Thyroid gland (tissue), 4 donors: ENCODE measurements at places on chromosomes 5 and 9. TPM values are rescaled to one million over a fixed set of nuclear protein-coding genes. Genes with fewer than 3 reads are reported as not detected.

GRCh38 chr5:1883120-1883924, 597 bp upstream of the IRX4 start:
- DNase-seq: no peak

GRCh38 chr9:2497666-2498400, 123.8 kb upstream of the VLDLR start:
- no peak for DNase-seq

DNA sequence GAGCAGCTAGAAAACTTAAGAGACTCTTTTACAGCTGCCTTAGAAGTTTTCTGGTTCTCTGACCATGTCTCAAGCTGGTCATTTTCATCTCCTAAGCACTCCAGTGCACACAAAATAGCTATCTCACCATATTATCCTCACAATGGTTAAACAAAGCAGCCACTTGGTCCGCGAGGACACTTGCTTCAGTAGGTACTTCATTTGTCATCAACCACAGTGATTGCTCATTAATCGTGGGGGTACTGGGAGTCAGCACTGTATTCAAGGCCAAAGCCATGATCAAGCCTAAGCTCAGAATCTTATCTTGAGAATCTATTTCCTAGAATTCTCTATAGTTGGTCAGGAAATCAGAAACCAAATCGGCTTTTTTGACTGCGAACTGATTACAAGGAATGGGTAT, 2.9 kb downstream of the ARL14EPL start:
- DNase-seq: no peak

DNA sequence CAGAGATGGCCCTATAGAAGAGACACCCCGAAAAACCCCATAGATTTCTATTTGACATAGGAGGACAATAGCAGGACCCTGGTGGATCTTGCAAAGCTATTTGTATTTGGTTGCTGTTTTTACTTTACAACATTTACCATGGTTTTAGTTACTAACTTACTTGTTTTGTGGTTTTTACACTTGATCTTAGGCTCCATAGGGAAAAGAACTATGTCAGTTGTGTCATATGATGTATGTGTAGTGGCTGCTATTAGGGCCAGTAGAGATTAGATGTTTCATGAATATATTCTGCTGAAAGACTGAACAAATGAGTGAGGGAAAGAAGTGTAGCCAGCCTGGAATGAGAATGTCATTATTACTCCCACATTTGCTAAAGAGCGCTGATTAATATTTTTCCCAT, 388.1 kb downstream of the SEMA5A start:
- no peak for DNase-seq

GRCh38 chr9:136317695-136318094, 9.6 kb upstream of the GPSM1 start:
- no peak for DNase-seq

DNA sequence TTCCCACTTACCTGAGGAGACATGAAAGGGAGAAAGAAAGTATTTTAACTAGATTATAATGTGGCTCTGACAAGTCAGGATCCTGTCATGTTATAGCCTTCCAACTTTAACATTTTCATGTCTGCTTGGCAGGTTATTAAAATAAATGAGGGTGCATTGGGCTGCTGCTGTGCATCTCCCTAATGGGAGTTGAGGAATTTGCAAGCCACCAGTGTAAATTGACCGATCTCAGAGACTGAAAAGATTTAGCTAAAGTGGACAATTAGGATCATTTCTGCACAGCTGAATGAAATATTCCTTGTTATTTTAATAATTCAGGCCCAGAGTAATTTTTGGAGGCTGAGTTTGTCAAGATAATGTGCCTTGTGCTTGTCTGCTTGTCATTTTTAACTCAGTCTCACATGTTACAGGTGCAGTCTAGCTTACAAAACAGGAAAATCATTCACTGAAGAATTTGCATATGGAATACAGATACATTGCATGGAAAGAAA, 366.3 kb upstream of the ADAMTS16 start:
- no peak for DNase-seq

DNA sequence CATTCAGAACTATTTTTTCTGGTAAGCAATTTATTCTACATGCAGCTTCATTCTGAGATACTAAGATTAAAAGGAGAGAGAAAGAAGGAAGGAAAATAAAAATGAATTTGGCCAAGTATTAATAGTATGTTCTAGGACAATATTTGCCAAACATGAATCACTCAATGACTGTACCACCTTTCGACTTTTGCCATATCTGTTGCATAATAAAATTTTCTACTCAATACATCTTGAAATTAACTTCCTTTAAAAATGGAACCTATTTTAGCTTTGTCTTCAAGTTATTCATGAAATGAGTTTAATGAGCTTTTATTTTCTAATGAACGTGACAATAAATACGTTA, 111.8 kb downstream of the MARCHF3 start:
- no peak for DNase-seq

- no peak for DNase-seq
Observed at GRCh38 chr5:172429201-172429940, 25.0 kb downstream of the SH3PXD2B start.

DNA sequence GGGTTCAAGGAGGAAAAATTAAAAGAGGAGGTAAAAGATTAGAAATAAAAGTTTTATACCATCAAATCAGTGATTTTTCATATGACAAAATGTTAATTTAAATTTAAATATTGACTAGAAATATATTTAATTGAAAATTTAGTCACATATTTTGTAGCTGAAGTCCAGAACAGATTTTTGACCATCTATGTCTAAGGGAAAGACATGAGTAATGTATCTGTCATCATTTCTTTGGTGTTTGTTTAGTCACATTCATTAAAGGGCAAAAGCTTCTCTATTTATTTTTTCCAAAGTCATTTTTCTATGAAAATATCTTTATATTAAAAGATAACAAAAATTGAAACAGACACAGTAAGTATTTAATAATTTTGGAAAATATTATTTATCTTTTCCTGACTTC, 252.0 kb upstream of the ISL1 start:
- no peak for DNase-seq

- DNase-seq: no peak
Observed at GRCh38 chr5:143033535-143034250, 263.5 kb downstream of the ARHGAP26 start.

- no peak for DNase-seq
Observed at GRCh38 chr5:1901061-1901460, 18.3 kb upstream of the IRX4 start.

GRCh38 chr5:149739371-149739770, 9.3 kb downstream of the PPARGC1B start:
- no peak for DNase-seq

- no peak for DNase-seq
Observed at GRCh38 chr5:81579262-81579924, 171.5 kb downstream of the SSBP2 start.

- DNase-seq: no peak
Observed at GRCh38 chr5:53552561-53552960, 7.9 kb upstream of the NDUFS4 start.

DNA sequence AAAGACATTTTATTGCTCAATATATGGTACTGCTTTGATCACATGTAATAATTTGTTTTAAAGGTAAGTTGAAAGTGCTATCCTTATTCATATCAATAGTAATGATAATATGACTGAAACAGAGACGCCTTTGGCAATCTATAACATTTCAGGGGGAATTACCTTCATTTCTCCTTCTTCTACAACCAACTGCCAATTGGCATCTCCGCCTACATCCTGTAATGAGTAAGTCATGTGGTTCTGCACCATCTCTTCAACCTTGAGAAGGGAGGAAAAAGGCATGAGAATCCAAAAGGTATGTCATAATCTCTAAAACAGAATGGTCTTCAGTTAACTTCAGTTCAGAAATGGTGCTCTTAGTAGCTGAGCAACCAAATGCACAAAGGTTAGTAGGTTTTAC, 52.4 kb downstream of the HMGCR start:
- DNase-seq: no peak

DNA sequence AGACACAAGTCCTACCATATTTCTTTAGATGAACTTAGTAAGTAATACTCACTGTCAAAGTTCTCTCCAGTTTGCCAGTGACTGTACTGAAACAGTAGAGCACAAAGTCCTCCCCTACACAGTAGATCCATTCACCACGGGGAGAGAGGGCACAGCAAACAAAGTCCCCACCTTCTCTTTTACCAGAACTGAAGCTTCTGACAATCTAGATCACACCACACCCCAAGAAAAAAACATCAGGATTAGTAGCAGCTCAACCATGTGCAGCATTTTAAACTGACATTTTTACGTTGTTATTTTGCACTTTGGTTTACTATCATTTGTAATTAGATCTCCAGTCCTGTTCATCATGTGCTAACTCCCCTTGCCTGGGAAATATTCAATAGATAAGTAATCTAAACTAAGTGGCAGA, 23.0 kb downstream of the DNAJA1 start:
- no peak for DNase-seq

DNA sequence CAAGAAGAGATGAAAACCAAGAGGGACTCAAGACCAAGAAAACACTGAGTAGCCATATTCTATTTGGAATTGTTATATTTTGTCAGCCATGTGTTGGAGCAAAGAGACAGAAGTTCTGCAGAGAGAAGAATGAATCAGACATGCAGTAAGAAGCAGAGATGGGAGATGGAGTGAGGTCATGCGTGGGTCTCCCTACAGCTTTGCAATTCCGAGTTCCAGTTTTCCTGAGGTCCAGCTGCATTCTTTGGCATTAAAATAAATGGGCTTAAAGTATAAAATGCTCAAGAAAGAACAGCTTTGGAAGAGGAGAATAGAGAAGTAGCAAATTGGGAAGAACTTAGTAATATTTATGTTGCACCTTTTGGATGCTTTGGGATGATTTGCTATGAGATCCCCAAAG, 361.6 kb downstream of the NPR3 start:
- no peak for DNase-seq

DNA sequence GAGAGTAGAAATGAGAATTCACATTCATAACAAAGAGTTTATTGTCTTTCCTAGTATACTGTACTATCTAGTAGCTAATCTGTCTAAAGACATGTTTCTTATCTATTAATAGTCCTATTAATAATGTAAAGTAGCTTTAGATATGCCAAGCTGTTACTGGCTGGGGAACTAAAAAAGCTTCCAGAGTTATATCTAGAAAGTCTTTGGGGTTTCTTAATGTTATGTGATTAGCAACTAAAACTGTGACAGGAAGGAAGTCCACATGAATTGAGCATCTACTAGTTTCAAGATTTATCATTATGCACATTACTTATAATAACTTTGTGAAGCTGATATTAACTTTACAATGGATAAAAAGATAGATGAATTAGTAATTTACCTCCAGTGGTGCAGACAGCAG, 122.7 kb upstream of the CDKN2B start:
- DNase-seq: no peak

DNA sequence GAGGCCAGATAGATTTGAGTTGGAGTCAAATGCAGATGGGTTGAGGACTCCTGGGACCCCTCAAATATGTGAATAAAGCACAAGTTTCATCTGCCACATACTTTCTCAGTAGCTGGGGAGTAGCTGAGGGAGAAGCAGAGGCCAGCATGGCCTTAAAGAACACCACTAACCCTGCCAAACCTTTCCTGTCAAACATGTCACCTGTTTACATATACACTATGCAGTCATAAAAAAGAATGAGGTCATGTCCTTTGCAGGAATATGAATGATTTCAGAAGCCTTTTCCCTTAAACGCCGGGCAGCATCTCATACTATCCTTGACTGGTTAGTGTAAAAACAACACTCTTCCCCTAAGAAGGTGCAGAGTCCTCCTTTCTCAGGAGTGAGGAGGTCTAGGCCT, 25.2 kb upstream of the HSD17B4 start:
- no peak for DNase-seq

GRCh38 chr9:97179616-97180015, 127.8 kb upstream of the CCDC180 start:
- no peak for DNase-seq

GRCh38 chr5:80712919-80713318, 58.1 kb upstream of the DHFR start:
- no peak for DNase-seq

DNA sequence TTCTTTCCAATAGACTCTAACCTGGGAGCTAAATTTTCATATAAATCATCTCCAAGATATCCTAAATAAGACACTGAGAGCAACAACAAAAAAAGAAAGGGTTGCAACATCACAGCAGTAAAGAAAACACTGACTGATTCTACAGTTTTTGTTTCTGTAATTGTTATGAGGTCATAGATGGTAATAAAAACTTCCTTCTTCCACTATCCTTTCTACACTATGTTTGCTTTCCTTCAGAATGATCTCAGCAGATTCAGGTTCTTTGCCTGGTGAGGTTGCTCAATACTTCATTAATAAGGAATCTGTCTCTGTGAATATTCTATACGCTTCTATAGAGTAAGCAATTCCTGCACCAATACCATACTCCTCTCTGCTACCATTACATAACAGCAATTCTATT, 835.6 kb upstream of the GRAMD2B start:
- DNase-seq: no peak

DNA sequence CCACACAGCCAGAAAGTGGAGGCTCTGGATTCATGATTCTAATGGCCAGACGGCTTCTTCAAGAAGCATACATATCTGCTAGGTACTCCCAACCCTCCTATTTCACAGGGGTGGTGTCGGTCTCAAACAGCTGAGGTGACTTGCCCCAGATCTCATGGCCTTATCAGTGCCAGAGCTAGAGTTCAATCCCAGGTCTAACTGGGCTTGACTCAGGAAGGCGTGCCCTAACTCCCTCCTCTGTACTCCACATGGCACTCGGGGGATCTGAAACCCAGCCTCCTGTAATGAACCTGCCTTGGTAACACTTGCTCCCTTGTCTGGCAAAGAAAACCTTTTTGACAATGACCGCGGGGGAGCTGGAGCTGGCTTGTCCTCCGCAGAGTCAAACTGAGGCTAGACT, 2.1 kb downstream of the QRFP start:
- no peak for DNase-seq

GRCh38 chr5:138459311-138459933, 5.9 kb upstream of the EGR1 start:
- DNase-seq: no peak

- DNase-seq: no peak
Observed at GRCh38 chr9:91843093-91843492, 106.9 kb downstream of the ROR2 start.

C8G gene
- total RNA-seq: not detected

SLC1A3 gene
- 16.9 TPM for total RNA-seq

TSSK1B gene
- 0.25 TPM for total RNA-seq

CAMK2A gene
- not detected for total RNA-seq

DTWD2 gene
- total RNA-seq: 27.8 TPM

C9 gene
- total RNA-seq: not detected

SLC46A2 gene
- not detected for total RNA-seq

CDH18 gene
- total RNA-seq: not detected

ERAP2 gene
- total RNA-seq: 9.2 TPM

PPIC gene
- total RNA-seq: 122 TPM

MEIKIN gene
- not detected for total RNA-seq

OBP2B gene
- not detected for total RNA-seq

MOCS2 gene
- 76.3 TPM for total RNA-seq

CAPSL gene
- 2.4 TPM for total RNA-seq

NR5A1 gene
- total RNA-seq: not detected

ADAMTS19 gene
- not detected for total RNA-seq
